ENCODE measurements at places on chromosomes 5 and 9.

- DNase-seq, result no peak
These were observed 77.4 kb downstream of the UBE2R2 start for GRCh38 chr9:33894316-33894715.

GRCh38 chr9:136190237-136190601 is 14.7 kb downstream of the LHX3 start:
- no peak for DNase-seq

- no peak for DNase-seq
These were observed 581.0 kb downstream of the TLE1 start for GRCh38 chr9:81108391-81108790.

- DNase-seq, result no peak
These were observed 268.3 kb upstream of the WWC1 start for GRCh38 chr5:168023191-168023590.

GRCh38 chr5:83639911-83640310 is 80.7 kb downstream of the HAPLN1 start:
- DNase-seq, result no peak

DNA sequence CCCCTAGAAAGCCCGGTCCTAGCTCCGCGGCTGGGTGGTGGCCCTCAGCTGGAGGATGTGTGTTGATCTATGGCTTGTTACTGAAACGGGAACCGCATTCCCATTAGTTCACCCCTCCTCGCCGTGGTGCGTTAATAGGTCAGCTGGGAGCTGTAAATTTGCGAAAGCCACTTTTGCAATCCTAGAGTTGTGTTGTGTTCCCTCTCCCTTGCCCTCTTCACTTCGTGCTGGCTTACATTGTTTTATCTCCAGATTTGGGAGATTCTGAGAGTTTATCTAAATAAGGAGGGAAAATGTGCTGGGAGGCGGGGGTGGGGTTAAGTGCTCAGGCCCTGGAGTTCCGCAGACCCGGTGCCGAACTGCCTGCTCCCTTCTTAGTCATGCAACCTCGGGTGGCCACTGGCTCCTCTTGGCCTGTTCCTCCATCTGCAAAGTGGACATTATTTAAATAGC is 62.8 kb downstream of the HMCN2 start:
- DNase-seq, result no peak

DNA sequence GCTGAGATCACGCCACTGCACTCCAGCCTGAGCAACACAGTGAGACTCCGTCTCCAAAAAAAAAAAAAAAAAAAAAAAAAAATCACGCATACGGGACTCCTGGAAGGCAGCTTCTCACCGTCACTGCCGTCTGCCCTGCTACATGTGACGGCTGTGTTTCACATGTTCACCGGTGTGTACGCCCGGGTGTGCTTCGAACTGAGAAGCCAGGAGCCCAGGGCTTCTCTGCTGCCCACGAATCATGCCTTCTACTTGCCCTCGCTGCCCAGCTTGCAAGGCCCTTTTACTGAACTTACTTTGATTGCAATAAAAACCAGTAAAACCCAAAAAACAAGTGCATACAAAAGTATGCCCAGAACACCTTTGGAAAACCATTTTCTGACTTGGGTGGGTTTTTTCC is 5.8 kb upstream of the NKD2 start:
- DNase-seq, result peak; percentile 1

DNA sequence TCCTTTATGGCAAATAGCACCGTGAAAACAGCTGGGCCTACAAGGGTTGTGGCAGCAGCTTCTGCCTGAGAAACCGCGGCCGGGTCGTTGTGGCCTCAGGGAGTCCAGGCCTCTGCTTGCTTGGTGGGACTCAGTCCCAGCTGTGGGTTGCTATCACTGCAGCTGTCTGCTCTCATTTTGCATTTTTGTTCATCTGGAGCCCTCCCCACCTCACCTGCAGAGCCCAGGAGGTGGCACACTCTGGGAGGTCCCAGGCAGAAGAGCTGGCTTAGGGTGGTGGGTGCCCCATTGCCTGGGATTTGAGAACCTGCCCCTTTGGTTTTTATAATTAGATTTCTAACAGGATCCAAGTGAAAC is 138.4 kb downstream of the GADD45G start:
- DNase-seq, result peak; percentile 38
